ENCODE measurements at places on chromosomes 4 and X.

- DNase-seq, result no peak
Measured at GRCh38 chr4:40626183-40626990, 3.3 kb downstream of the RBM47 start.

GRCh38 chrX:126718440-126718839, 101.1 kb upstream of the PRR32 start:
- no peak for DNase-seq

- no peak for DNase-seq
Measured at GRCh38 chr4:62544428-62544827, 1344.3 kb downstream of the ADGRL3 start.

DNA sequence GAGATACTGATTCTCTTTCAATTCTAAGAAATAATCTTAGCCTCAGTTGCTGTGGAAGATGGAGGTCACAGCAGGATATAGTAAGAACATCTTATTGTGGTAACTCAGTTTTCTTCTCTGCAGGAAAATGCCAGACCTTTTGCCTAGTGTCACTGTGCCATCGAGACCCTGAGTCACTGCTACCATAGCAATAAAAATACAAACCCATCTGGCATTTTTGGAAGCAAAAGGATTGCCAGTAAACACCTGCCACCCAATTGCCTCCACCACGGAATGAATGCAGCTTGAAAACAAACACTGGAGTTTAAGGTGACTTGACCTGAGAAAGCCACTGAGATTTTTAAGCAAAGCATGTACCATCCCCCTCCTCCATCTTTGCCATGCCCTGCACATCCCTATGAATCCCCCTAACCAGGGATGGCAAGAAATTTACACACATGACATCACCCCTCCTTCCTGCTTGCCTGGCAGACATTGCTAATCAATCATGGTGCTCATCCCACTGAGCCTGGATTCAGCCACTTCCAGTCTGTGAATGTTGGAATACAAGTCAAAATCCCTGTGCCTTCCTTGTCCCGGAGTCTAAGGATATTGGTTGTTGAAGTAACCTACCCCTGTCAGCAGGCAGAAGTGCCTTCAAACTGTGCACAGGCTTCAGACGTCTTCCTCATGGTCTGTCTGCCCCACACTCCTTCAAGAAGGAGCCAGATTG, 59.6 kb upstream of the MAMLD1 start:
- no peak for DNase-seq

DNA sequence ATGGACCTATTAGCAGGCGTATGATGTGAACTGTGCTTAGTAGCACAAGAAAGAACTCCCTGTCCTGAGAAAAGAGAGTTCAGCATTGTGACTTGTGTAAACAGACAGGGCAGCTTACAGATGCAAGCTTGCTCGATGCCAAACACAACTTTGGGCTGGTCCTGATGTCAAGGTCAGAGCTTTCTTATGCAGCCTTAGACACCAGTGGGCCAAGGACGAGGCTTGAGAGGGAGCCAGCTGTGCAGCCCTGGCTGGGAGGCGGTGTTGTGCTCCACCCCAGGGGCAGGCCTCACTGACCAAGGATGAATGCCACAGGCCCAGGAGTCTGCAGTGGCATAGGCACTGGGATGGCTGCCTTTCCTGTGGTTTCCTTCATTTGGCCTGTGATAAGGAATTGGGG, 35.4 kb downstream of the JADE1 start:
- DNase-seq, result no peak

DNA sequence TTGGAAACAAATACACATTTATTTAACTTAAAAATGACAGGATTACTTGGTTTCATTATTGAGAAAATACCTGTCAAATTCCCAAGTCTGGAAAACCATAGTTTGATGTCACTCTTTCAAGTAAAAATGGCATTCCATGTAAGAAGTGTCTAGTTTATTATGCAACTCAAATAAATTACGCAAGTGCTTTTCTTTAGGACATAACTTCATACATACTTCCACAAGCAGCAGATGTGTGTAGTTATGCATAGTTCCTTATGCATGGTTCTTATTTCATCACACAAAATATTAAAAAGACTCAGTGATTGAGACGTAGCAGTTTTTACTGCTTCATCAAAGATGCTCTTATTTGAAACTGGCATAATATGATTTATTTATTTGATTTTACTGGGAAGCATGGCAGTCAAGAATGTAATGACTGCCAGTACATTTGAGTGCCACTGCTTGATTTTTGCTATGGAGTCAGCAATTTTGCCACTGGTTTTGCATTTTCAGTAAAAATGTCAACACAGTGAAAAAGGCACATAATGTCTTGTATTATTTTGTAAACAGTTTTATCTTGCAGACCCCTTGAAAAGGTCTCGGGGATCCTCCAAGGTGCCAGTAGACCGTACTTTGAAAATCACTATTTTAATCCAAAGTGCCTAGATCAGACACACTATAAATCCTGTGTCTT, 62.1 kb downstream of the CLCN3 start:
- no peak for DNase-seq

- no peak for DNase-seq
Measured at GRCh38 chr4:27966664-27967063, 1106.0 kb downstream of the STIM2 start.

GRCh38 chr4:4427886-4428285, 41.0 kb downstream of the NSG1 start:
- no peak for DNase-seq

- DNase-seq, result no peak
Measured at GRCh38 chrX:151675121-151675746, 20.0 kb upstream of the PRRG3 start.

GRCh38 chr4:104772849-104773248, 278.2 kb upstream of the CXXC4 start:
- DNase-seq, result no peak

- no peak for DNase-seq
Measured at GRCh38 chr4:28548594-28548993, 1688.0 kb downstream of the STIM2 start.

DNA sequence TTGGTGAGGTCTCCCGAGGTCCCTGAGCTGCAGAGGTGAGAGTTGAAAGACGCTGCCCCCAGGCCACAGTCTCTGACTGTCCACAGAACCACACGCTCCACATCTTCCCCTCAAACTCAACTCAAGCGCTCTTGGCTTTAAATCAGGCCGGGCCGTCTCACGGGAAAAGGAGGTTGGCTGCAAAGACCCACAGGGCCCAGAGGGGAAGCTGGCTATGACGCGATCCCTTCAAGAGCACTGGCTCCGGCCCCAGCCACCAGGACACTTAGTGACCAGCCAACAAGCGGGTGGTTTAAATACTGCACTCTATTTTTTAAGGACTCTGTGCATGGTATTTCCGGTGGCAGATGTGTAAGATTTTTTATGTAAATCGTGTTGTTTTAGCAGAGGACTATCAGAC, 19.9 kb downstream of the LRPAP1 start:
- DNase-seq, result no peak

- no peak for DNase-seq
Measured at GRCh38 chr4:162131256-162131655, 32.5 kb downstream of the FSTL5 start.

DNA sequence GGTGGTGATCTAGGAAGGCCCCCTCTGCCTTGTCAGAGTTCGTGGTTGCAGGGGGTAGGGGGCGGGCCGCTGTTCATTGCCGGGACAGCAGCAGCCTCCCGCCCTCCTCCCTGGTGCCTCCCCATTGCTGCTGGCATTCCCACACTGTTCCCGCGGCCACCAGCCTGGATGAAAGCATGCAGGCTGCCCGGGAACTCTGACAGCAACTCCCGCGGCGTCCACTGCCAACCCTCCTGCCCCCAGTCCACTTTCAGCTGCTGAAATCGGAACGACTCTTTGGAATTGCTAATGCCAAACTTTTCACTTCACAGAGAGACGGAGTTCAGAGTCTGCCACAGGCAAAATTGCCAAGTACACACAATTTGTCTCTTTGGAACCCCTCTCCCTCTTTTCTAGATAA, 121.9 kb downstream of the BEND2 start:
- no peak for DNase-seq

GRCh38 chr4:3207531-3208037, 41.4 kb upstream of the MSANTD1 start:
- no peak for DNase-seq

DNA sequence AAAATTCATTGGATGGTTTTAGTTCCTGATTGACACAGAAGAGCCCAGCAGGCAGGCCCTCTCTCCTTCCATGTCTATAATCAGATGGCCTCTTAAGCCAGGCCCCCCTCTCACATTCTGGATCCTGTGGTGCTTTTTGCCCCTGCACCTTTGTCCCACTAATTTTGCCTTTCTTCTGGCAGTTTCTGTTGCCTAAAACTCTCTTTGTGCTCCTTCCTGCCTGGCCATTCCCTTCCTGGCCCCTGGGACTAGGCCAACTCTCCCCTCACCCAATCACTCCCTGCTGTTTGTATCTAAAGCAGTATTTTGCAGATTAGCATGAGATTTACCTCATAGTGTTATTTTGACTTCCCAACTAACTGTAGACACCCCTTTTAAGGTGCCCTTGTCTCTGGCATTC, 42.7 kb upstream of the DDX3X start:
- DNase-seq, result no peak

DNA sequence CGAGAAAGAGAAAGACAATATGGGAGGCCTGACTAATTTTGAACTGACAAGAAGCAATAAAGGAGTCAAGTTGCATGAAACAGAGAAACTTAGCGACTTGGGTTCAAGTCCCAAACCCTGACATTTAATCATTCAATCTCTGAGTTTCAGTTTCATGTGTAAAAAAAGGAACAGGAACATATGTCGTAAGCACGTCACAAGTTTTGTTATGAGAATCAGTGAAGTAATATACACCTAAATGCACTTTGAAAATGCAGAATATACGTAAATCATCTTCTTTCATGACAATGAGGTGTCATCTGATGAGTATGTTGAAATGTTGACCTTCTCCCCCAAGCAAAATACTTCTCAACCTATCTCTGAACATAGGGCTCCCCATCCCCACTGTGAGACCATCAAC, 10.4 kb downstream of the ACOT9 start:
- DNase-seq, result no peak

- DNase-seq, result no peak
Measured at GRCh38 chrX:111387470-111388070, 24.4 kb downstream of the DCX start.

DNA sequence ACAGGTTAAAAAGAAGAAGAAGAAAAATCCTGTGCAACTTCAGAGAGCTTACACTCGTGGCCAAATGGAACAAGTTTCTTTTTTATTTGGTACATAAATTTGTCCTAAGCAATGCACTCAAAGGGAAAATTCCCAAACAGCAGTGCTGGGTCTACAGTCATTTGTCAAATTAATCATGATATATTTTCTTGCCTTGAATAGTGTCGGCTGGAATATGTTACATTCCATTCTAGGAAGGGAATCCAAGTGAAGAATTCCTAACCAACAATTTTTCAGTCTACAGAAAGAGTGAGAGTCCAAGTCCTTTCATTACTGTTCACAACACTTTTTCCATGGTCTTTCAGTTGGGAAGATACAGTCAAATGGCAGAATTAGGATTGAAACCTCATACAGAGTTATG, 63.9 kb downstream of the HAND2 start:
- DNase-seq, result no peak

DNA sequence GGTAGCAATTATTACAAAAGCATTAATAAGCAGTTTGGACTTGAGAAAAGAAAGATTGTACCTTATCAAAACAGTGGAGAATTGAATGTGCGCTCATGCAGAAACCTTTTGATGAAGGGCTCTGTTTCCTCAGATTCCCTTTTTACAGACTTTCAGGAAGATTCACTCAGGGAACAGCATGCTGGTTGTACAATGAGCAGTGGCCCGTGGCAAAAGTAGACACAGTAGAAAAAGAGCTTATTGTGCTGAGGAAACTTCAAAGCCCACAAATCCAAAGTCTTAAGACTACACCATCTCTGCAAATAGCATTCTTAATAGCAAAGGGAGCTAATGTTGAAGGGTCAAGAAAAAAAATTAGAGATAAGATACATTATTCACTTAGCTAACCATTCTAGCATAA, 858.9 kb downstream of the PDHA2 start:
- no peak for DNase-seq

- DNase-seq, result no peak
Measured at GRCh38 chrX:48914593-48915493, 3.4 kb upstream of the SLC35A2 start.

GRCh38 chr4:137694138-137694537, 161.8 kb upstream of the PCDH18 start:
- DNase-seq, result no peak

GRCh38 chrX:118990512-118991227, 16.3 kb downstream of the LONRF3 start:
- no peak for DNase-seq

GRCh38 chr4:25970226-25970675, 56.2 kb downstream of the SMIM20 start:
- no peak for DNase-seq

- DNase-seq, result no peak
Measured at GRCh38 chr4:128604840-128605239, 204.7 kb upstream of the JADE1 start.

- no peak for DNase-seq
Measured at GRCh38 chr4:166399021-166399420, 526.0 kb downstream of the TLL1 start.

GRCh38 chrX:41258226-41258625, 75.7 kb upstream of the DDX3X start:
- DNase-seq, result no peak

DNA sequence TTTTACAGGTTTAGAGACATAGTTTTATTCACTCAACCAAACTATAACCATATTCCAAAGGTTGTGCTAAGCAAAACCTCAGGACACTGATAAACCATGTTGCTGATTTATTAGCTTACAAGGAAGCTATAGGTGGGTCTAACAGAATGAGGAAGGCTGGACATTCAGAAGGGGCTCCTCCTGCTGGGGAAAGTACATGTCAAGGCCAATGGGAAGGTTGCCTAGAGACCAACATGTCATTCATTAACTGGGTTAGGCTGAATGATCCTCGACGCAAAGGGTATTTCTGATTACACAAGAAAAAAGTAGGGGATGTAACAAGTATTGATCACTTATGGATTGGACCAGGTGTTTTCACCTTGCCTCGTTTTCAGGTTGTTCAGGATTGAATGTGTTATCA, 30.3 kb downstream of the SLC10A6 start:
- DNase-seq, result no peak

GRCh38 chr4:84967243-84967690, 777 bp upstream of the WDFY3 start:
- DNase-seq, result no peak

DNA sequence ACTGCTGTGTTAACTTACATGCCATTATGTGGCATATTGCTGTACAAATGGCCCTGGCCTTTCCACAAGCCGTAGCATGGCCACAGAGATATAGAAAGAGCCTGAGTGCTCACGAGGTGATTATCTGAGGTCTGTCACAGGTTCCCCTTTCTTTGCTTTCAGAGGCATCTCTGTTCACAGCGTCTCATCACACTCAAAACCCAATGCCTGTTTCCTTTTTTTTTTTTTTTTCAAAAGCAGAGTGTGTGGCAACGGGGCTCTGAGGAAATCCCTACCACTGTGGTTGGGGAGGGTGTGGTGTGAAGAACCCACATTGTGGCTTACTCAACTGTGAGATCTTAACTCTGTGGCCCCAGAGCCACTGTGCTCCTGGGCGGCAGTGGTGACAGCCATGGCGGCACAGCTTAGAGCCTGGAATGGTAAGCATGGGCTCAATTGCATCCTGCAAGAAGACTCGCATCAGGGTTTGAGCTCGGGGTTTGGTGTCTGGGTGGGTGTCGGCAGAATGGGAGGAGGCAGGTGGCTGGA, 30.8 kb downstream of the RTL5 start:
- DNase-seq, result peak; percentile 29

- no peak for DNase-seq
Measured at GRCh38 chrX:12865359-12865758, 1.5 kb upstream of the TLR7 start.

GRCh38 chrX:129565046-129565650, 25.1 kb downstream of the OCRL start:
- DNase-seq, result no peak

- DNase-seq, result no peak
Measured at GRCh38 chr4:18954538-18954937, 933.0 kb upstream of the LCORL start.
